Activated CD4-positive, alpha-beta T cell treated with anti-CD3 and anti-CD28 coated beads for 24 hours (primary cell): ENCODE measurements at places on chromosomes 1 and 21.

DNA sequence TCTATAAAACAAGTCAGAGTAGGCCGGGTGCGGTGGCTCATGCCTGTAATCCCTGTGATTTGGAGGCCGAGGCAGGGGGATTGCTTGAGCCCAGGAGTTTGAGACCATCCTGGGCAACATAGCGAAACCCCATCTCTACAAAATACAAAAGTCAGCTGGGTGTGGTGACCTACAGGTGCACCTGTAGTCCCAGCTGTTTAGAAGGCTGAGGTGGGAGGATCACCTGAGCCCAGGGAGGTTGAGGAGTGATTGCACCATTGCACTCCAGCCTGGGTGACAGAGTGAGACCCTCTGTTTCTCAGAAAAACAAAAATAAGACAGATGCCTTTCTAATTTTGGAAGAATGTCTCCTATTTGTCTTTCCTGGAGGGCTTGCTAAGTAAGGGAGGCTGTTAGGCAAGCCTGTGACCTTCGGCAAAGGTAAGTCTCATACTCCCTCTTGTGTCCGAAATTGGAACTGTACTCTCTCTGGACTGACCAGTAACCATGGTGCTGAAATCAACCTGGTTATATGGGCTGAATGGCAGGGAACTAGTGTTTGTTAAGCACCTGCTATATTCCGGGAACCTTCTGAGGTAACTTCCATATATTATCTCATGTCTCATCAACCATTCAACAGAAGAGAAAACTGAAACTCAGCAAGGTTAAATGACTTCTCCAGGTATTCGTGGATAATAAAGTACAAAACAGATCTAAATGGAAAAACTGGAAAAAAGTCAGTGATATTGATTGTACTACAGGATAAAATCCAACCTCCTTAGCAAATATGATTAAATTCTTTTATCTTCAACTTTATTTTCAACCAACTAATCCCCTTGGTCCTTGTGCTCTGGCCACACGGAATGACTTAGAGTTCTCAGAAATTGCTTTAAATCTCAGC is 11.8 kb upstream of the RAB3B start:
- DNase-seq, result no peak

DNA sequence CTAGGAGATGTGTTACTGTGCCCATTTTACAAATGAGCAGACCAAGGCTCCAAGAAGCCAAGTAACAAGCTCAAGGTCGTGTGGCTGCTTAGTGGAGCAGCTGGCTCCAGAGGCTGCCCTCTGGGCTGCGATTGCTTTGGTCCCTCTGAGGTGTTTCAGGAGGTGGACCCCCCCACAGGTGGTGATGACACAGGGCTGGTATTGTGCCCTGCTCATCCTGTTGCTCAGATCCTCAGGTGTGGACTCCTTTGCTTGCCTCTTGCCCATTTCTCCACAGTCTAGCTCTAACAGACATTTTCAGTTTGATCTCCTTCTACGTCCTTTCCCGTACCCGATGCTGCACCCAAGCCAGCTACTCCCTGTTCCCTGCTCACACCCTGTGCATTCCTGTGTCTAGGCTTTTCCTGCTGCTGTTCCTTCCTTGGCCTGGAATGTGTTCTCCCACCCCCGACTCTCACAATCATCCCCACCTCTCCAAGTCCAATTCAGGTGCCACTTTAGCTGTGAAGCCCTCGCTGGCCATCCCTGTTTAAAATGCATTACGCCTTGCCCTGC is 28.1 kb upstream of the GRHL3 start:
- DNase-seq, result no peak

DNA sequence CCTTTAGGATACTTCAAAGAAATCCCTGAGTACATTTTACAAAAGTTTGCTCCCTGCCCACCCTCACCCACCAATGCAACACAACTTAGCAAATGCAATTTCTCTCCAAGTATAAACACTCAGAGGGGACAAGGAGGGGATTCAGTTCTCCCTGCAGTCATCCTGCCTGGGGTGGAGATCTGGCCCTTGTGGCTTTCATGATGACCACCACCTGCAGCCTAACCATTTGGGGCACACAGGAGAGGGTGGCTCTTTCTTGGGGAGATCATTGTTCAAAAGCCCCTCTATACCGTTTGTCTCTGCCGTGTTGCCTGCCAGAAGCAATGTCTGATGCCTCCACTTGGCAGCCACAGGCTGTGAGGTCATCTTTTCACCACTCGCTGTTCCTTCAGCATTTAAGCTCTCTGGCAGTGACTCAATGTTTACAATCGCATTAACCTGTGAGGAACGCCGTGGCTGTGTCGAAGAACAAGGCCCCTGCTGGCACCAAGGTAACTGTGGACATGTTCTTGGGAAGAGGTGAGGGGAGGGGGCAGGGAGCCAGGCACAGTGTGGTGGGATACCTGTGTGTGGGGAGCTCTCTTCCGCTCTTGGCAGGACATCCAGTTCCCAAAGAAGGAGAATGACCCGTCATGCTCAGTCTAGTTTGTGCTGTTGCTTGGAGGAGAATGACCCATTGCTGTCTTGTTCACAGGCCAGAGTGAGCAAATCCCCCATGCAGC is 103.9 kb upstream of the DUSP10 start:
- DNase-seq, result no peak

- no peak for DNase-seq
Observed at GRCh38 chr1:32890516-32891240, 4.4 kb downstream of the HPCA start.

DNA sequence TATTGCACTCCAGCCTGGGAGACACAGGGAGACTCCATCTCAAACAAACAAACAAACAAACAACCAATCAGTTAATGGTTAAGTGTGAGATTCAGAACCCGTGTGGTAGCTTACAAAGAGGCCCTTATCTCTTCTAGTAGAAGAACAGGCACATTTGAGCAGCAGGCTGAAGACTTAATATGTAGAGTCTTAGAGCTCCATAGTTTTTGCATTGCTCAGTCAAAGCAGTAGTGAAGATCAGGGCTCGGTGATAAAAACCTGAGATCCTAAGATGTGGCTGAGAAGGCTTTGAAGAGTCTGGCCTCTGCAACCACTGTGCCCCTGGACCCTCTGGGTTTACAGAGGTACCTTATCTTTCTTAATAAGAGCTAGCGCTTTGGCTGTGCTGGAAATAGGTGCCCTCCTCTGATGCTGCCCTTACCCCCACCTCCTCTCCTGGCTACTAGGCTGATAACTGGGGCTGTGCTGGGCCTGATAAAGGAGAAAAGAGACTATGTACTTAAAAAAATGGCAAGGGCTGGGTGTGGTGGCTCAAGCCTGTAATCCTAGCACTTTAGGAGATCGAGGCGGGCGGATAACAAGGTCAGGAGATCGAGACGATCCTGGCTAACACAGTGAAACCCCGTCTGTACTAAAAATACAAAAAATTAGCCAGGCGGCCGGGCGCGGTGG is 10.5 kb upstream of the UCK2 start:
- no peak for DNase-seq

GRCh38 chr1:2865000-2865399 is 63.5 kb upstream of the TTC34 start:
- no peak for DNase-seq

- no peak for DNase-seq
Observed at GRCh38 chr1:8938232-8938999, 7.3 kb upstream of the CA6 start.

DNA sequence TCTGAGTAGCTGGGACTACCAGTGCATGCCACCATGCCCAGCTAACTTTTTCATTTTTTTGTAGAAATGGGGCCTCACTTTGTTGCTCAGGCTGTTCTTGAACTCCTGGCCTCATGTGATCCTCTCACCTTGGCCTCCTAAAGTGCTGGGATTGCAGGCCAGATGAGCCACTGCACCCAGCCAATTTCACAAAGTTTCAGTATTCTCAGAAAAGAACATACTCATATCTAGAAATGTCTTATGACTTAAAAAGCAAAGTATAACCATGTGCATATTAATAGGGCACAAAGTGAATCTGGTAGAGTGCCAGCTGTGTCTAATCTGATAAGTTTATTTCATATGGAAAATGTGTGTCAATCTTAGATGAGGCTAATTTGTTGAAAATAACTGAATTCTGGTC is 87.5 kb upstream of the CACYBP start:
- no peak for DNase-seq

GRCh38 chr1:56511364-56511763 is 68.0 kb downstream of the PLPP3 start:
- no peak for DNase-seq

DNA sequence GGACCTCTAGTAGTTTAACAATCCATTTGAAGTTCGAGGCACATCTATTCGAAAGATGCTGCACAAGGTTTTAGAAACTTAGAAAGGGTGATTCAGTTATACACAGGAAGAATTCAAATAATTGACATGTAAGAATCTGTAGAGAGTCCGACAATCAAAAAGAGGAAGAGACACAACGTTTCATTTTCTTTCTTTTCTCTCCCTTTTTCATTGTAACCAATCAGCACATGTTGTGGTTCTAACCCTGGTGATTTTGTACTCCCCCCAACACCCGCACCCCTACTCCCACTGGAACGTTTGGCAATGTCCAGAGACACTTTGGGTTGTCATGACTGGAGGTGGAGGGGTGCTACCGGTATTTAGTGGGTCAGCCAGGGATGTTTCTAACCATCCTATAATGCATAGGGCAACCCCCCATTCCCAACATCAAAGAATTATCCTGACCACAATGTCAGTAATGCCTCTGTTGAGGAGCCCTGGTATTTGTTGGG is 4.9 kb downstream of the TGFB2 start:
- DNase-seq, result no peak

DNA sequence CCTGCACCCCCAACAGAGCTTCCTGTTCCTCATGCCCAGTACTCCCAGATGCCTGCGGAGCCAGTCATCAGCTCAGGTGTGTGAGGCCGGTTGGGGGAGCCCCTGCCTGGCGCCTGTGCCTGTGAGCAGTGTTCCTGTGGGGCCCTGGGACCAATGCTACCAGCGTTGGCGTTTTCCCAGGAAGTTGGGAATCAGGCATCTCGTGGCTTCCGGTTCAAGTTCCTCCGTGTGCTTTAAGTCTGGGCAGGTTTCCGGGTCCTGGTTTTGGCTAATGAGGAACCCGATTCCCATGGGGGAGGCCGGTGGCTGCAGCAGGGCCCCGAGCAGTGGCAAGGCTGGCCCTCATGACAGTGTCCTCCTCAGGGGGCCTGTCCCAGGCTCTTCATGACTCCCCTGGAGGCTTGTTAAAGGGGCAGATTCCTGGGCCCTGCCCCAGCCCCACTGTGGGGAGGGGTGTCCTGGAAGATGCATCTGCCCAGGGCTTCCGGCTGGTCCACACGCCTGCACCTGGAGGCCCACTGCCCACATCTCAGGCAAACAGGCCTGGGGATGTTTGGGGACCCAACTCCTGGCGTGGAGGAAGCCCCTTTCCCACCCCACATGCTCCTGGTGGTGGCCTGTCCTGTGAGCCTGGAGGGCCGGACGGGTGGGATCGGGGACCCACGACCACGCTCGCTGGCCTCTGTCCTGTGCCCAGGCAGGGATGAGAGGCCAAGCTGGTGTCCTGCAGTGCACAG is 26.2 kb downstream of the TP73 start:
- DNase-seq, result no peak

DNA sequence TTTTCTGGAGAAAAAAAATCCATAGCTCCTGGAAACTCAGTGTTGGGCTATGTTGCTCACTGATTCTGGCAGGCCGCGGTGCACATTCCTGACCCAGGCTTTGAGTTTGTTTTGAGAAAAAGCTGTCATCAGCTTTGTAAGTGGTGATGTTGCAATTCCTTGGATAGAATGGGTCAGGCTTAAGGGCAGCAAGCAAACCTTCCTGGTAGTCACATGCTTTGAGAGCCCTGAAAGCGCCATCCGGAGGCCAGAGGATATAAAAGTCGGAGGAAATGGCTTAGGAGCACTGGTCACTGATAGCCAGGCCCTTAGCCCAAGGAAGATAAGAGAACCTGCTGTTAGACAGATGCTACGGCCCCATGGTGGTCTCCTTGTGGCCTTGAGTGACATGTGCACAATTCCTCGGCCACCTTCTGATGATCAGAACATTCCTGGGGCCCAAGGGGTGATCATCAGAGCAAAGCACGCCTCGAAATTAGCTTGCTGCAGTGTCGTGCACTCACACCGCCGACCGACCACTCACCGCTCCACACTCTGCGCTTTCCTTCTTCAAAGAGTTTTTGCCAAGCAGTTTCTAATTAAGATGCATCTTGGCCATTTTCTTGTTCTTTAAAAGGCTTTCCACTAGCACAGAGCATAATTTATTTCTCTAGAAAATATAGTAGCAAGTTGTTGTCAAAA is 78.6 kb downstream of the MAN1C1 start:
- DNase-seq, result no peak

- no peak for DNase-seq
Observed at GRCh38 chr1:70587872-70588366, 176.9 kb downstream of the CTH start.

DNA sequence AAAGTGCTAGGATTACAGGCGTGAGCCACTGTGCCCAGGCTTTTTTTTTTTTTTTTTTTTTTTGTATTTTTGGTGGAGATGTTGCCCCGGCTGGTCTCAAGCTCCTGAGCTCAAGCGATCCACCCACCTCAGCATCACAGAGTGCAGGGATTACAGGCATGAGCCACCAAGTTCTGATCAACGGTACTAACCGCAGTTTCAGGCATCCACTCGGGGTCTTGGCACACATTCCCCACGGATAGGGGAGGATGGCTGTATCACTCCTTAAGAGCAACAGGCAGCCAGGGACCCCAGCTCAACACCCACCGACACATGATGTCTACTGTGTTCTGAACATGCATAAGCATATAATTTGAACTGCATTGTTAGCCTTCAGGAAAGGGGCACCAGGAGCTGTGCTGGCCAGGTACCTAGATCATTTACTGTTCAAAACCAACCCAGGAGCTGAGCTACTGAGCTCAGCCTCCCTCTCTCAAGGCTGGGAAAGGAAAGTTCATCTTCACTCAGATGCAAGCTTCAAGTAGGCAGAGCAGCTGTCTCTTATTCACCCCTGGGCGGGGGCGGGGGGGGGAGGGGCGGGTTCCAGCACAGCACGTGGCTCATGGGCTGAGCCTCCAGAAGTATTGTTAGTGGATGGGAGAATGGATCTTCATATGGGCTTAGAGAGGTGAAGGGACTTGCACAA is 24.7 kb downstream of the CAPZB start:
- DNase-seq, result no peak

DNA sequence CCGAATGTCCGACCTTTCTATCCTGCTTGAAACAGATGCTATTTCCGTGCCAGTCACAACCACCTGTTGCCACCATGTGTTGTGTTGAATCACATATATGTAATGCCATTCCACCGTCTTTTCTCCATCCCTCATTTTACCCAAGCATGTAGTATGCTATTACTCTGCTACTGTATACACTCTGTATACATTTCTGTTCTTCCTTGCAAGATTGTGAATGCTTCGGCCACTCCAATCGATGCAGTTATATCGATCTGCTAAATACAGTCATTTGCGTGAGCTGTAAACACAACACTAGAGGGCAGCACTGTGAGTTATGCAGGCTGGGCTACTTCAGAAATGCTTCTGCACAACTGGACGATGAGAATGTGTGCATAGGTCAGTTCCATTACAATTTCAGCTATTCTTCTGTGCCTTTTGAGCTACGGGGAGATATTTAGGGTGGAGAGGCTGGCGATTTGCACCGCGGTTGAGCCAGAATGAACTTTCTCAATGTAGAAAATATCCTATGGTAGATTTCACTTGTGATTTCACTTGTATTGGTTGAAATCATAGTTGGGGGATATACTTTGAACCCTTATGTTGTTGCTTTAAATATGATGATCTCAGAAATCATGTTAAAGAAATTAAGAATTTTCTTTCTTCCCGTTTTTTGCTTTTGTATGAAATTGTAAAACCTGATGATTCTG is 289.8 kb downstream of the NTNG1 start:
- DNase-seq, result no peak

- DNase-seq, result no peak
Observed at GRCh38 chr1:22132517-22133235, 10.2 kb downstream of the WNT4 start.
